ENCODE measurements at places on chromosomes 3 and 15. TPM values are rescaled to one million over a fixed set of nuclear protein-coding genes. Genes with fewer than 3 reads are reported as not detected.
A peak's percentile ranks its signal among the peaks of the same experiment; 100 is the strongest.

DNA sequence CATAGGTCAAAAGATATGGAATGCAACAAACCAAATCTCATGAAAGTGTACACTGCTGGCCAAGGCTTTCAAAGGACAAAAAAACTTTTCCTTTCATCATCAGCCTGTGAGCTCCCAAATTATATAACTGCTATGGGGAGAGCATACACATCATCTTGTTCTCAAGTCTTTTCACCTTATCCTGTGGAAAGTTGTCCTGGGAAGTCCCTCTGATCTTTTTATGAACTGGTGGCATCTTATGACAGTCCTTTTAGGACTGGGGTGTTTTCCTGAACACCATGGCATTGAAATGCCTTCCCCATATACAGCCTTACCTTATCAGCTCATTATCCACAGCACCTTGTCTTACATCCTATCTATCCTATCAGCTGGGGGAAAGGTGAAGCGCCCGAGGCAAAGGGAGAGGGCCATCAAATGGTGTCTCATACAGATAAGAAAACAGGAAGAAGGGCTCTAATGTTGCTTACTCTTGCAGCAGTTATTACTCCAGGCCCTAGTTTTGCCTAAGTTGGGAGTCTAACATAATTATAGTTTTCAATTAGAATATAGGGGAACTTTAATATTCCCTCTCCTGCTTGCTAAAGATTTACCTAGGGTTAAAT is 61.5 kb upstream of the GOLIM4 start:
- no peak for DNase-seq

GRCh38 chr3:71251156-71251775 is 332.3 kb downstream of the FOXP1 start:
- no peak for DNase-seq

The TPRG1 gene
- not detected for total RNA-seq

GRCh38 chr15:51403072-51403878 is 61.8 kb downstream of the GLDN start:
- DNase-seq = peak; percentile 4

The DNAJA4 gene
- total RNA-seq = not detected

DNA sequence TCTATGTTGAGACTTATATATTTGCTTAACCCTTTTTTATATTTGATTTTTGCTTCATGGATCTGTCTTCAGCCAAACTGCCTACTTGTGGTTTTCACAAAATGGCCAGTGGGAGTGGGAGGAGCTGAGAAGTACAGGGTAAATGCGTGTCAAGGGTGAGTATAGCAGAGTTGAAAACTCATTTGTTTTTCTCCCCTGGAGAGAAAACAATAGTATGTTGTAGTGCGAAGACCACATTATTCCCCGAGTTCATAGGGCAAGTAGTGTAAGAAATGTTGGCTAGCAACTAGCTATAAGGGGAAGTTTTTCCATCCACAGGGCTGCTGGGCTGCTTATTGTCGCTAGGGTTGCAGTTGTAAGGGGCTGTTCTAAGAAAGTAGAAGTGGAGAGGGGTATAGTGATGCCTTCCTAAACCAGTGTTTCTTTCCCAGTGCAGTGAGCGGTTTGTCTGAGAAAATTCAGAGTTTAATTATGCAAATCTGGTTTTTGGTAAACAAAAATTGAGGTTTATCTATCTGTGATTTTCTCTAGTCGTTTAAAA is 153.8 kb upstream of the AZI2 start:
- no peak for DNase-seq

The C3orf20 gene
- 3.6 TPM for total RNA-seq

GRCh38 chr3:19074257-19074900 is 73.9 kb upstream of the KCNH8 start:
- DNase-seq = no peak

The UACA gene
- total RNA-seq = not detected

The CA12 gene
- not detected for total RNA-seq

GRCh38 chr15:92115834-92116233 is 262.3 kb downstream of the SLCO3A1 start:
- no peak for DNase-seq

DNA sequence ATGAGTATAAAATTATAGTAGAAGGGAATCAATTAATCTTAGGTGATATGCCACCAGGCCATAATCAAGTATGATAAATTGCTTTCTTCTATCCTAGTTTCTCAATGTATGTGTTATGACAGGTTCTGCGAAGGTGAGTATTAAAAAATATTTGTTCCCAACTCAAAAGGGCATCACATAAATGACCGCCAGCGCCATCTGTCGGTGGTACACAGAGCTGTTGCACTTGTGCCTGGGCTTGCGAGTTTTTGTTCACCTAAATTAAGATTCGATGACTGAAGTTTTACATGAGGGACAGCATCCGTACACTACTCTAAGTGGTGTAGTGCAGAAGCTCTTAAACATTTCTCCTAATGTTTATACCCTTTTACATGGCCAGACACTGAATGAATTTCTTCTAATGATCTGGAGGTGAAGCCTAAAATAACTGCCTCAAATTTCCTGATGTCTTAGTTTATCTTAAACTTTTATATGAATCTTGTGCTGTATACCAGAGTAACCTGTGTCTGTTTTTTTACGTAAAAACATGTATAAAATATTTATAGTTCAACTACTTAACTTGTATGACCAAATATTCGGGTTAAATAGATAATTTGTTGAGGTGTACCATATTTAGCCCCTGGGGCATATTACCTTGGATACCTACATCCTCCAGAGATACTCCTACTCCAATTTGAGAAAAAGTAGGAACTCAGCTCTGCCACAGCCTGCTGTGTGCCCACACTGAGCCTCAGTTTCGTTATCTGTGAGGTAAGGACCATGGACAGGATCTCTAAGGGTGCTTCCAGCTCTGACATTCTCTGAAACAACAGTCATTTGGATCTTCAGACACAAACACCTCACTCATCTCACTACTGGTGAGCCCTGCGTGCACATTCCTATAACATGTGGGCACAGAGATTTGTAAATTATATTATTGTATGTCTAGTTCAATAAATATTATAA is 365.6 kb downstream of the MAGI1 start:
- peak; percentile 50 for DNase-seq

DNA sequence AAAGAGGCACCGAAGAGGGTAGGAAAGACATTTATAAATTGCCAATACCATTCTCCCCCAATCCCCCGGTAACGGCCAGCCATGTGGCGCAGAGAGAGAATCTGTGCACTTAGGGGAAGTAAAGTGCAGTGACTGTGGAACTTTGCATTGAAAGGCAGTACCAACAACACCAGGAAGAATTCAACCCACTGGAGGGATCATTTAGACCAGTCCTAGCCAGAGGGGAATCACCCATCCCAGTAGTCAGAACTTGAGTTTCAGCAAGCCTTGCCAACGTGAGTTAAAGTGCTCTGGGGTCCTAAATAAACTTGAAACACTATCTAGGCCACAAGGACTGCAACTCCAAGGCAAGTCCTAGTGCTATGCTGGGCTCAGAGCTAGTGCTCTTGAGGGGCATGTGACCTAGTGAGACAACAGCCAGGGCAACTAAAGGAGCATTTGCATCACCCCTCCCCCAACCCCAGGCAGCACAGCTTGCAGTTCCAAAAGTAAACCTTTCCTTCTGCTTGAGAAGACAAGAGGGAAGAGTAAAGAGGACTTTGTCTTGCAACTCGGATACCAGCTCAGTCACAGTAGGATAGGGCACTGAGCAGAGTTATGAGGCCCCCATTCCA is 15.0 kb downstream of the CEP70 start:
- peak; percentile 20 for DNase-seq

The SETD2 gene
- 79.3 TPM for total RNA-seq

DNA sequence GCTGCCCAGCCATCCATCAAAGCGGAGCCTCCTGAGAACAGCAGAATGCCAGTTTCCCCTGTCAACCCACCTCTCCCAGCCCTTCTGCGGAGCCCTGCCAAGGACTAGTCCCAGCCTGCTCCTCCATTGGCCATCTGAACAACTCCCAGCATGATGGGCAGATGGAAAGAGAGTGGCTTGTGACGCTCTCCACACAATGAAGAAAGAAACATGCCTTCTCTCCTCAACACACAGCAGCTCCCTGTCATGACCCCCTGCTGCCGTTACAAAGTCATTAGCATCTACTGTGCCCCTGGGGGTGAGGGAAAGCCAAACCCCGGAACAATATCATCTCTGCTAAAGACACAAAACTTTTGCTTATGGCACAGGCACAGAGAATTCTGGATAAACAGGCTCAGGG is 33.6 kb downstream of the MECOM start:
- DNase-seq = no peak

DNA sequence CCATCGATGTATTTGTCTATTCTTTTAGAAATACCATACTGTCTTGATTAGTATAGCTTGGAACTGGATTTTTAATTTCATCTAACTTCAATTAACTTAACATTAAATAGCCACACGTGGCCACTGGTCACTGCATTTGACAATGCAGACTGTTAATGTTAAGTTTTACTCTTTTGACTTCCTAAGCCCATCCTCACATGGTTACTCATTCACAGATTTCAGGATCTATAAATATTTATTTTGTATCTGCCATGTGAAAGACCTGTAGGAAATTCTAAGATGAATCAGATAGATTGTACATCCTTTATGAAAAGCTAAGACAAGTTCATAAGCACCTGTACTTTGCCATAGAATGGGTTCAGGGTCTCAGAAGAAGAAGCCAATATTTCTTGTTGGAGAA is 8.3 kb upstream of the RORA start:
- DNase-seq = no peak

The SST gene
- total RNA-seq = not detected

The HEXA gene
- 80.2 TPM for total RNA-seq

GRCh38 chr15:91393186-91393585 is 293.1 kb downstream of the SV2B start:
- DNase-seq = no peak

- DNase-seq = no peak
Measured at GRCh38 chr3:54198556-54198955, 76.2 kb downstream of the CACNA2D3 start.

DNA sequence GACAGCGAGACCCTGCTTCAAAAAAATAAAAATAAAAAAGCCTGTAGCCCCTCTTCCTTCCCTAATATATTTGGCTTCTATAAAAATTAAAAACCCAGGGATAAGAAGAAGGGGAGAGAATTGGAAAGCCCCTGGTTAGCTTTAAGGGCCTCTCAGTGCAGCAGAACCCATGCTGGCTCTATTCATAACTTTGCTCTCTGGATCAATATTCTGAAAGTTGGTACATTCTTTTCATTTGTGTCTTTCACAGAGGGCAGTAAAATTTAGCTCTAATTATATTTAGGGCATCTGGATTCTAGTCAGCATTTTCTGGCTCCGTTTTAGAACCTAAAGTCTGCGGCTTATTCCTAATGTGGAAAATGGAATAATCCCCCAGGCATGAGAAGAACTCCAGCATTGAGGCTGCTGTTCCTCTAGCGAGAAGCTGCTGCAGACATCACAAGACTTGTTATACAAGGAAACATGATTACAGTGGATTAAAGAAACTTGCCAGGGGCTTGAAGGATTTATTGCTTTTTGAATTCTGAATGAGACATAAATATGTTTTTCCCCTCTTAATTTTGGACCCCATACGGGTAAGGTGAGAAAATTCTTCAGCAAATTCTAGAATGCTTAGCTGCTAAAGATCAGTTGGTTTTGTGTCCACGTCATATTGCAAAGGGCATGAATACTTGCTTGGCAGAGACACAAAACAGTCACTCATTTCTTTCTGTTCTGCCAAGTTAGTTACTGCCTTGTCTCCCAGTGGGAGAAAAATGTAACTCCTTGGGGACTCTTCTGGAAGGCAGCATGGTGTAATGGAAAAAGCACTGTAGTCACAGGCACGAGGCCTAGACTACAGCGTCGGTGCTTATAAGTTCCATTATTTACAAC is 177.7 kb downstream of the VGLL4 start:
- DNase-seq = no peak

The NUP210 gene
- 232 TPM for total RNA-seq

- no peak for DNase-seq
Measured at GRCh38 chr3:1093217-1093616, 393 bp downstream of the CNTN6 start.

The GABRA5 gene
- not detected for total RNA-seq

The MESP2 gene
- not detected for total RNA-seq

- DNase-seq = no peak
Measured at GRCh38 chr15:74136540-74136813, 6.1 kb downstream of the ISLR2 start.

DNA sequence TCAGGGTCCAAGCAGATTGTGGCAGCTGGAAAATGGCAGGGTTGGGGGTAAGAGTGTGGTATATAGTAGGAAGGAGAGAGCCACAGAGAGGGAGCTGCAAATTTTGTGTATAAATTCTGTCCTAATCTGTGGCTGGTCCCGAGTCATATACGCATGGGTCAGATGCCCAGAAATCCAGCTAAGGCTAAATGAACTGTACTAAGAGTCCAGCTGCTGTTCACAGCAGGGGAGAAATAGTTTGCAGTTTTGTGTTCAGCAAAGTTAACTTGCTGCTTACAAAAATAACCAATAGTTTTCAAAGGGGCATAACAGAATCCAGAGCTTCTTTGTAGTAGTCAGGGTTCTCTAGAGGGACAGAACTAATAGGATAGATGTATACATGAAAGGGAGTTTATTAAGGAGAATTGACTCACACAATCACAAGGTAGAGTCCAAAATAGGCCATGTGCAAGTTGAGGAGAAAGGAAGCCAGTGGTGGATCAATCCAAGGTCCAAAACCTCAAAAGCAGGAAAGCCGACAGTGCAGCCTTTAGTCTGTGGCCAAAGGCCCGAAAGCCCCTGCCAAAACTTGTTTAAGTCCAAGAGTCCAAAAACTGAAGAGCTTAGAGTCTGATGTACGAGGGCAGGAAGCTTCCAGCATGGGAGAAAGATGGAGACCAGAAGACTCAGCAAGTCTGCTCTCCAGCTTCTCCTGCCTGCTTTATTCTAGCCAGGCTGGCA is 146.1 kb upstream of the KBTBD8 start:
- DNase-seq = no peak

DNA sequence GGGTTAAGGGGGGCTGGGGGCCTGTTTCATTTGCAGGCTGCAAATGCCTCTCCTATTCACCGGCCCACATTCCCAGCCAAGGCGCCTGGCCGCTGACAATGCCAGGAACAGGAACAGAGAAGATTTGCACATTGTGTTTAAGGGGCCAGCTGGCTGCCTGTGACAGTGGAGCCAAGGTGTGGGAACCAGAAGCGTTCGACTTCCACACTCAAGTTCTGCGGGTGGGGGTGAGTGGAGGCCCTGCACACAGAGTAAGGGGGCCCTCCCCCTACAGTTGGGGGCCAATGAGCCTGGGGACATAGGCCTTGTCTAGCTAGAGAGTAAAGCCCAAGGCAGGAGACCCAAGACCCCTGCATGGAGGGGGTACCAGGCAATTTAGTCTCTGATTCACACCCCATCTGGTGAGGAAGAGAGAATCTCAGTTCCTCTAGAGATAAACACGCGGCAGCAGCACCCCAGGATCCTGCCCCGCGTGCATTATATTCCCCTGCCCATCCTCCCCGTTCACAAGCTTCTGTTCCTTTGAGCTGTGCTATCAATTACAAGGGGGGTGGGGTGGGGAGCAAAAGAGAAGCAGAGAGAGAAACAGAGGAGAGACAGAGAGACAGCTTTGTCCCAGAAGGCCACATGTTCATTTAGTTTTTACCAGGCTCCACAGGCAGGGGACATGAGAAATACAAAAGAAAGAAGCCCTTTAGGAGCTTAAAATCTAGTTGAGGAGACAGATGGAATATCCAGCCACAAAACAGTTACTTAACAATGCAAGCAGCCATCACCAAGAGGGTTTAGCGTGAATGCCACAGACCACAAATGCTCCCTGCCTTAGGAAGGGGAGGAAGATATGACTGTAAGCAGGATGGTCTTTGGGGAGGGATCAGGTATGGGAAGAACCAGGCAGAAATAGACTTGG is 9.2 kb downstream of the IGDCC3 start:
- DNase-seq = no peak

- no peak for DNase-seq
Measured at GRCh38 chr15:85005319-85005718, 23.7 kb downstream of the PDE8A start.

GRCh38 chr3:124843047-124843446 is 44.1 kb downstream of the ITGB5 start:
- DNase-seq = no peak

The CIP2A gene
- total RNA-seq = 71.6 TPM

The SCG5 gene
- 4.1 TPM for total RNA-seq
